ENCODE measurements at places on chromosomes 6 and 20. TPM values are rescaled to one million over a fixed set of nuclear protein-coding genes. Genes with fewer than 3 reads are reported as not detected.

The SLC17A2 gene
- not detected for total RNA-seq

The TAAR1 gene
- not detected for total RNA-seq

The PCMTD2 gene
- total RNA-seq = 12.5 TPM

The NSFL1C gene
- 129 TPM for total RNA-seq

The CCN6 gene
- total RNA-seq = not detected

Measured in A549 treated with Hydrocortisone at 1 μM for 4 hours (cell line).